GM06990 (cell line): ENCODE measurements at places on chromosomes 6 and 20.

GRCh38 chr6:47195011-47195650 is 114.6 kb downstream of the TNFRSF21 start:
- DNase-seq: no peak

DNA sequence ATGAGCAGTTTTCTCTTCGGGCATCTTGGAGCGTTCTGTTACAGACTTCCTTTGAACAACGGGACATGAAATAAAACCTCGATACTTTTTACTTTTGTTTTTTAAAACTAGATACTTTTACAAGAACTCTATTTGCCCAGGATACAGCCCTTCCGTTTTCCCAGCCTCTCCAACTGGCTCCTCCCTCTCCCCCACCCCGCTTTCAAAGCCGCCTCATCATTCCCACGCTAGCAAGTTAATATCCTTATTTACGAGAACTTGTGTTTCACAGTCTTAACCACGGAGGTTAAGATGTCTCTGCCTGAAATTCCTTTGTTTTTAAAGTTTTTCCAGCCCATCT is 241 bp upstream of the CFAP206 start:
- DNase-seq: no peak

- no peak for DNase-seq
These were observed 128.2 kb upstream of the AFDN start for GRCh38 chr6:167698540-167698939.

GRCh38 chr20:46741924-46742668 is 32.6 kb downstream of the SLC2A10 start:
- no peak for DNase-seq

GRCh38 chr6:28160233-28160632 is 18.6 kb downstream of the ZKSCAN8 start:
- DNase-seq: no peak

GRCh38 chr6:80792151-80792550 is 685.7 kb downstream of the BCKDHB start:
- DNase-seq: no peak

GRCh38 chr6:25769983-25770382 is 15.4 kb downstream of the SLC17A4 start:
- DNase-seq: no peak
